Neural progenitor cell (in vitro differentiated cells): ENCODE measurements at places on chromosomes 1 and 21. TPM values are rescaled to one million over a fixed set of nuclear protein-coding genes. Genes with fewer than 3 reads are reported as not detected.

DNA sequence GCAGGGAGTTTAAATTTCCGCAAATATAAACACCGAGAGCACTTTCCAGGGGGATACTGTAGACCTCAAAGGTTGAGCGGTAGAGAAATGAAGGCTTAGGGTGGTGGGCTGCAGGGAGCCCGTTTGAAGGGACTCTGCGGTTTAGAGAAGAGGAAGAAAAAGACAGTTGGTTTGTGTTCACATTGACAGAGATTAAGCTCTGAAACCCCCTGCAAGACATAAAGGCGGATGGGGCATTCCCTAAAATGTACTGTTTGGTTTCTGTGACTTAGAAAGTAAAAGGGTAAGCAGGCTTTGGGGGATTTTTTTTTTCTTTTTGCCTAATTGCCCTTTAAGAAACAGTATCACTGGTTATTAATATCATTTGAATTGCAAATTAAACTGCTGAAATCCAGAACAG lies 1.3 kb downstream of the KAZN start:
- H3K36me3 ChIP-seq: no peaks in the 10 kb centered on the region
- H3K4me1 ChIP-seq: peaks cover 59% of the 10 kb centered on the region
- peak overlapping the region; percentile 70 for H3K4me3 ChIP-seq

DNA sequence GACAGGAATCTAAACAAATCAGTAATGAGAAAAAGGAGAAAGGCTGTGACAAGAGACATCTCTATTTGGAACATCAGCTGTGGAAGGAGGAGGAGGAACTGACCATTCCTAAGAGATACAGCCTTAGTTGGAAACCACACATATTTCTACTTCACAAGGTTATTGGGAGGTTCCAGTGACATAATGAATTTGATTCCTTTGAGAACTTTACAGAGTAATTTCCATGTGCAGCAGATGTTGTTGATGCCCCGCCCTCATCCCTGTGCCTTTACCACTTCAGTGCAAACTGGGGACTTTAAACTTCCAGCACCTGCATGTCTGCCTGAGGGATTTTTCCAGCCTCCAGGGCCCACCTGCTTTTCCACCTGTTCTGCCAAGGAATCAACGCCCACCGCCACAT lies 9.3 kb upstream of the ST6GALNAC5 start:
- H3K27me3 ChIP-seq: no peaks in the 10 kb centered on the region
- DNase-seq: no peak
- H3K36me3 ChIP-seq: no peaks in the 10 kb centered on the region
- no peak overlapping the region for H3K4me3 ChIP-seq

GRCh38 chr1:162056043-162056442 lies 13.4 kb upstream of the NOS1AP start:
- no peaks in the 10 kb centered on the region for H3K27me3 ChIP-seq
- peak; percentile 83 for DNase-seq

DNA sequence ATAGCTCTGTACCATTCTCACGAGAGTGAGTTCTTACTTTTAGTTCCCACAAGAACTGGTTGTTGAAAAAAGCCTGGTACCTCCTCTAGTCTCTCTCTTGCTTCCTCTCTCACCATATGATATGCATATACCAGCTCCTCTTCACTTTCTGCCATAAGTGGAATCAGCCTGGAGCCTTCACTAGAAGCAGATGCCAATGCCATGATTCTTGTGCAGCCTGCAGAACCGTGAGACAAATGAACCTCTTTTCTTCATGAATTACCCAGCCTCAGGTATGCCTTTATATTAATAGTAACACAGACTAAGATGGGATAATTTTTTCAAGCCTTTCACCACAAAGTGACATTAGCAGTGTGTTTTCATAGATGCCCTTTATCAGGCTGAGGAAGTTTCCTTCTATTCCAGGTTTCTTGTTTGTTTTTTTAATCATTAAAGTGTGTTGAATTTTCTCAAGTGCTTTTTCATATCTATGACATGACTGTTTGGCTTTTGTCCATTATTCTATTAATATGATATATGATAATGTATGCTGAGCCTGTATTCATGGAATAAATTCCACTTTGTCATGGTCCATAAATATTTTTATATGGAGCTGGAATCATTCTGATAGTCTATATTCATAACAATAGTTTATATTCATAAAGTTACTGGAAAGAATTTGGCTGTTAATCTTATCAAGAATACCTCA lies 40.7 kb upstream of the C1orf185 start:
- H3K36me3 ChIP-seq: no peaks in the 10 kb centered on the region
- H3K4me3 ChIP-seq: no peak overlapping the region
- no peaks in the 10 kb centered on the region for H3K4me1 ChIP-seq
- H3K27ac ChIP-seq: no peak overlapping the region

GRCh38 chr1:215568299-215568692 lies 1.2 kb downstream of the KCTD3 start:
- no peak for DNase-seq
- peak overlapping the region; percentile 85 for H3K4me3 ChIP-seq
- peaks cover 6% of the 10 kb centered on the region for H3K4me1 ChIP-seq
- no peaks in the 10 kb centered on the region for H3K36me3 ChIP-seq
- H3K27ac ChIP-seq: no peak overlapping the region

DNA sequence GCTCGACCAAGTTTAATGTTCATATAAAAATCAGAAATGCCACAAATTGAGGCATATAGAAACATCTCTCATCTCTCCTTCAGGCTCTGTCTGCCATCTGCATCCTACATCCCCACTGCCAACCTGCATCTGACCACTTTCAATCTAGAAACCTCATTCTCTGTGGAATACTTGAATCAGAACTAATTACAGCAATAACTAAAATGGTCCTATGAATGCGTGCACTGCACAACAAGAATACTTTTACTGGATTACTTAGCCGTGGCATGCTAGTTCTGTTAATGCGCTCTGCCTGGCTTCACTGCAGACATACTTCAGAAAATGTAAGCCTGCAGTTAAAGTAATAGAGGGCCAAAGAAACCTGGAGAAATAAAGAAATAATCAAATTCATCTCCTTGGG lies 89.8 kb upstream of the NR5A2 start:
- no peaks in the 10 kb centered on the region for H3K4me1 ChIP-seq
- H3K4me3 ChIP-seq: no peak overlapping the region
- no peaks in the 10 kb centered on the region for H3K27me3 ChIP-seq
- DNase-seq: no peak
- no peak overlapping the region for H3K27ac ChIP-seq

DNA sequence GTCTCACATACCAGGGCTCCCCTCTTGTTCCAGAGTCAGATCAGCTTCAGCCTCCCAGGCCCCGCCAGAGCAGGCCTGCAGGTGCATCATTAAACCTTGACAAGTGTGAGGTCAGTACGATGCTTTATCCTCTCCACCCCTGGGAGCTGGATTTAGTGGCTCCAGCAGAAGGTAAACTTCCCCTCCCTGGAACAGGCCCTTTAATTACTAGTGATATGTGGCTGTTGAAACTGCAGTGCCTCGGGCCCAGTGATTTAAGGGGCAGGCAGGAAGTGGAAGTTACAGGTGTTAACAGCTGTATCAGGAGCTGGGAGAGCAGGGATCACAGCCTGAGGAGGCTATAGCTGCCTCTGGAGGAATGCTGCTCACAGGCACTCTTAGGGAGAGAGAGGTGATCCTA lies 132.4 kb upstream of the KLHDC7A start:
- no peaks in the 10 kb centered on the region for H3K36me3 ChIP-seq
- no peak overlapping the region for H3K4me3 ChIP-seq

- H3K4me3 ChIP-seq: no peak overlapping the region
- no peaks in the 10 kb centered on the region for H3K27me3 ChIP-seq
- H3K27ac ChIP-seq: no peak overlapping the region
- H3K4me1 ChIP-seq: peaks cover 8% of the 10 kb centered on the region
- no peaks in the 10 kb centered on the region for H3K36me3 ChIP-seq
These were observed 43.3 kb downstream of the COQ8A start for GRCh38 chr1:226983247-226983991.

DNA sequence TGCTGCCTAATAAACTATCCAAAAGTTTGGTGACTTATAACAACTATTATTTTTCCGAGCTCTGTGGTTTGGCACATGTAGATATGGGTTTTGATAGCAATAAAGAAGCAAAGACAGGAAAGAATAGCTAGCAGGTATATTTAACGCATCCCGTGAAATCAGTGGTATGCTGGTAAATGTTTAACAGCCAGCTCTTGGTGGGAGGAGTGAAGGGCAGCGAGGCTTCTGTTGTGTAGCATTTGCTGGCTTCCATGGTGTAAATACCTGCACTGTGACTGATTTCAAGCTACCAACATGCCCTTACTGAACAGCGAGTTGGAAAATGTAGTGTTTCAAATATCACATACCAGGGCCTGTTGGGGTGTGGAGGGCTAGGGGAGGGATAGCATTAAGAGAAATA lies 291.0 kb downstream of the PRDM2 start:
- H3K27me3 ChIP-seq: no peaks in the 10 kb centered on the region
- H3K36me3 ChIP-seq: no peaks in the 10 kb centered on the region
- H3K4me3 ChIP-seq: no peak overlapping the region
- DNase-seq: no peak
- no peak overlapping the region for H3K27ac ChIP-seq

- no peaks in the 10 kb centered on the region for H3K36me3 ChIP-seq
- no peak for DNase-seq
- no peak overlapping the region for H3K27ac ChIP-seq
- no peak overlapping the region for H3K4me3 ChIP-seq
These were observed 355.7 kb upstream of the TMPRSS15 start for GRCh38 chr21:18759267-18759666.

DNA sequence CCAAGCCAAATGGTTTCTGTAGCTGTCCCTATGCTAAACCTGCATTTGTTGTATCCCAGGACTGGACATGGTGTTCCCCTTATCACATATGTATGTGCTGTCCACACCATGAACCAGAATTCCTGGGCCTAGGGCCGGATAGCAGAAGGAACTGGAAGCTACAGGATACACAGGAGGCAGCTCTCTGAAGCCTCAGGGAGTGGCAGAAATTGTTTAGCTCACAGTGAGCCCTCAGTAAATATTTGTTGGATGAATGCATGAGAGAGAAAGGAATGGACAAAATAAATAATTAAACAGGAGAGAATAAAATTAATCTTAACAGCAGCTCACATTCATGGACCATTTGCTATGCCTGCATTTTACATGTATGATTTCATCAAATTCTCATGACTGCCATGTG lies 2.1 kb downstream of the NIPAL3 start:
- no peak overlapping the region for H3K27ac ChIP-seq
- H3K4me1 ChIP-seq: peaks cover 3% of the 10 kb centered on the region
- no peaks in the 10 kb centered on the region for H3K36me3 ChIP-seq
- no peaks in the 10 kb centered on the region for H3K27me3 ChIP-seq

- peak; percentile 94 for DNase-seq
- no peaks in the 10 kb centered on the region for H3K27me3 ChIP-seq
- H3K27ac ChIP-seq: no peak overlapping the region
- no peaks in the 10 kb centered on the region for H3K36me3 ChIP-seq
These were observed 6.5 kb upstream of the PADI2 start for GRCh38 chr1:17125756-17126237.

- no peak overlapping the region for H3K27ac ChIP-seq
- H3K4me1 ChIP-seq: no peaks in the 10 kb centered on the region
- no peaks in the 10 kb centered on the region for H3K27me3 ChIP-seq
- no peak for DNase-seq
These were observed 43.2 kb upstream of the ACTRT2 start for GRCh38 chr1:2977886-2978611.

DNA sequence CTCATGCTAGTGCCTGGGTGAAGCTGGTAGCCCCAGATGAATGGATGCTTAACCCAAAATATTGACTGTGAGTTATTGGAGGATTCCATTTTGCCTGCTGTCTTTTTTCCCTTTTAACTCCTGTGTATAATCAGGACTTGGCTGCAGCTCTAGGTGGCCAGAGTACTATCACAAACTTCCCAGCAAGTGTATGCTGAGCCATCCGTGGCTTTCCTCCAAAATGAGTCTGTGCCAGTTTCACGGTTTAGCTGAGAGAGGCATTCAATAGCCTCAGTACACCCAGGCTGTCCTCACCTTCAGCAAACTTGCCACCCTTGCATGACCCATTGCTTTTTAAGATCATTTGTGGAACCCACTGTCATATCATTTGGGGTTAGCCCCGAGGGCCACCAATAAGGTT lies 5.3 kb upstream of the DPT start:
- H3K27ac ChIP-seq: no peak overlapping the region
- no peak overlapping the region for H3K4me3 ChIP-seq
- no peaks in the 10 kb centered on the region for H3K4me1 ChIP-seq
- H3K36me3 ChIP-seq: no peaks in the 10 kb centered on the region
- DNase-seq: no peak

DNA sequence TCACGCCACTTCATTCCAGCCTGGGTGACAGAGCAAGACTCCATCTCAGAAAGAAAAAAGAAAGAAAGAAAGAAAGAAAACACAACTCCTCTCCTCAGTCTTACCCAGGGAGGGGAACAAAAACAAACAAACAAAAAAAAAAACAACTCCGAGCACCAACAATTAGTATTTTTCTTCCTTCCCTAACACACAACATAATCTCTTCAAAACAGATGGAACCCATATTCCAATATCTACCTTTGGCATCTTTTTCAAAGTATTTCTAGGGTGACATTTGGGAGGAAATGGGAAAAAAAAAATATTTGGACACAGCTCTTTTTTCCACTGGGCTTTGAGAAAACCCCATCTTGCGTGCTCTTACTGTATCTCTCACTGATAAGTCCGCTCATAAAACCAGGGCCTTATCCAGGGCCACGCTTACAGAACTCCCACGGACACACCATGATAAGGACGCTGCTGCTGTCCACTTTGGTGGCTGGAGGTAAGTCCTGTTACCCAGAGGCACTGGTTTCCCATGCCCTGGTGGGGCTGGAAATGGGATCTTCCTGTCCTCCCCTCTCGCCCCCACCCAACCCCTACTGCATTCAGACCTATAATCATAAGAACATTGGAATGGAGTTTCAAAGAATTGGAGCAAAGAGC lies at the start of gene CELA2A:
Gene CELA2A, plus strand, starts transcription at position 420 of the 642 bp plus-strand sequence. Its CDS starts 22 bp downstream, at position 442.
- no peaks in the 10 kb centered on the region for H3K36me3 ChIP-seq
- H3K4me3 ChIP-seq: no peak within 1 kb of the TSS
- no peaks in the 10 kb centered on the region for H3K27me3 ChIP-seq
- DNase-seq: no peak
- H3K27ac ChIP-seq: no peak within 1 kb of the TSS

GRCh38 chr1:114167226-114167625 lies 13.6 kb upstream of the SYT6 start:
- H3K27ac ChIP-seq: no peak overlapping the region
- peaks cover 19% of the 10 kb centered on the region for H3K4me1 ChIP-seq
- no peak overlapping the region for H3K4me3 ChIP-seq
- H3K27me3 ChIP-seq: no peaks in the 10 kb centered on the region
- DNase-seq: no peak
- H3K36me3 ChIP-seq: no peaks in the 10 kb centered on the region

GRCh38 chr1:55836086-55836485 lies 620.9 kb upstream of the USP24 start:
- no peaks in the 10 kb centered on the region for H3K36me3 ChIP-seq
- no peak overlapping the region for H3K27ac ChIP-seq
- H3K27me3 ChIP-seq: no peaks in the 10 kb centered on the region
- no peak overlapping the region for H3K4me3 ChIP-seq
- no peaks in the 10 kb centered on the region for H3K4me1 ChIP-seq
- DNase-seq: no peak

GRCh38 chr1:154616659-154617345 lies 8.8 kb upstream of the ADAR start:
- no peaks in the 10 kb centered on the region for H3K27me3 ChIP-seq
- no peaks in the 10 kb centered on the region for H3K36me3 ChIP-seq
- peaks cover 6% of the 10 kb centered on the region for H3K4me1 ChIP-seq
- H3K4me3 ChIP-seq: no peak overlapping the region

DCST2 gene
- 1.8 and 2.0 TPM in 2 replicates for total RNA-seq

LCE3E gene
- not detected in 2 replicates for total RNA-seq

TMEM125 gene
- total RNA-seq: 0.73 and 2.2 TPM in 2 replicates

SH2D2A gene
- 1.2 TPM in 1 of 2 replicates, not detected in the other for total RNA-seq

VAV3 gene
- total RNA-seq: 1.1 and 1.7 TPM in 2 replicates

MROH7 gene
- 0.21 and 0.34 TPM in 2 replicates for total RNA-seq

RAP1GAP gene
- 2.6 and 3.9 TPM in 2 replicates for total RNA-seq

CFHR1 gene
- not detected in 2 replicates for total RNA-seq

APCS gene
- total RNA-seq: not detected in 2 replicates

GSTM3 gene
- total RNA-seq: 6.4 and 12.9 TPM in 2 replicates

BRINP2 gene
- total RNA-seq: 0.06 TPM in 1 of 2 replicates, not detected in the other

CCDC30 gene
- total RNA-seq: 2.0 and 2.8 TPM in 2 replicates
